Activated CD8-positive, alpha-beta T cell treated with anti-CD3 and anti-CD28 coated beads, Interleukin-2, amount 10 ng/mL, durations not matched to agents 7 days and 5 days (primary cell): ENCODE measurements at places on chromosomes 12 and 14. TPM values are rescaled to one million over a fixed set of nuclear protein-coding genes. Genes with fewer than 3 reads are reported as not detected.

Gene PRR4
- 2.9 TPM for total RNA-seq

Gene FITM1
- 1.4 TPM for total RNA-seq

Gene CDKN1B
- total RNA-seq = 96.7 TPM

Gene PRB2
- not detected for total RNA-seq

Gene PGF
- 0.21 TPM for total RNA-seq

Gene NTN4
- not detected for total RNA-seq

Gene MUCL1
- total RNA-seq = not detected

GRCh38 chr12:41264281-41264680 lies 76.2 kb downstream of the PDZRN4 start:
- no peaks in the 10 kb centered on the region for H3K36me3 ChIP-seq
- no peak for DNase-seq
- H3K4me3 ChIP-seq = no peak overlapping the region
- no peak overlapping the region for H3K27ac ChIP-seq

- H3K4me3 ChIP-seq = no peak overlapping the region
- H3K27ac ChIP-seq = no peak overlapping the region
- DNase-seq = no peak
- peaks cover 6% of the 10 kb centered on the region for H3K36me3 ChIP-seq
- no peaks in the 10 kb centered on the region for H3K27me3 ChIP-seq
- peaks cover 19% of the 10 kb centered on the region for H3K4me1 ChIP-seq
Observed at GRCh38 chr14:72801836-72802587, 91.9 kb downstream of the DPF3 start.

- no peak overlapping the region for H3K4me3 ChIP-seq
- H3K4me1 ChIP-seq = peaks cover 17% of the 10 kb centered on the region
- no peak for DNase-seq
- H3K27ac ChIP-seq = no peak overlapping the region
Observed at GRCh38 chr12:56014205-56014604, 6.6 kb upstream of the IKZF4 start.

GRCh38 chr14:44657696-44658388 lies 150.8 kb upstream of the FSCB start:
- H3K27ac ChIP-seq = no peak overlapping the region
- H3K27me3 ChIP-seq = no peaks in the 10 kb centered on the region
- H3K36me3 ChIP-seq = no peaks in the 10 kb centered on the region
- DNase-seq = no peak

DNA sequence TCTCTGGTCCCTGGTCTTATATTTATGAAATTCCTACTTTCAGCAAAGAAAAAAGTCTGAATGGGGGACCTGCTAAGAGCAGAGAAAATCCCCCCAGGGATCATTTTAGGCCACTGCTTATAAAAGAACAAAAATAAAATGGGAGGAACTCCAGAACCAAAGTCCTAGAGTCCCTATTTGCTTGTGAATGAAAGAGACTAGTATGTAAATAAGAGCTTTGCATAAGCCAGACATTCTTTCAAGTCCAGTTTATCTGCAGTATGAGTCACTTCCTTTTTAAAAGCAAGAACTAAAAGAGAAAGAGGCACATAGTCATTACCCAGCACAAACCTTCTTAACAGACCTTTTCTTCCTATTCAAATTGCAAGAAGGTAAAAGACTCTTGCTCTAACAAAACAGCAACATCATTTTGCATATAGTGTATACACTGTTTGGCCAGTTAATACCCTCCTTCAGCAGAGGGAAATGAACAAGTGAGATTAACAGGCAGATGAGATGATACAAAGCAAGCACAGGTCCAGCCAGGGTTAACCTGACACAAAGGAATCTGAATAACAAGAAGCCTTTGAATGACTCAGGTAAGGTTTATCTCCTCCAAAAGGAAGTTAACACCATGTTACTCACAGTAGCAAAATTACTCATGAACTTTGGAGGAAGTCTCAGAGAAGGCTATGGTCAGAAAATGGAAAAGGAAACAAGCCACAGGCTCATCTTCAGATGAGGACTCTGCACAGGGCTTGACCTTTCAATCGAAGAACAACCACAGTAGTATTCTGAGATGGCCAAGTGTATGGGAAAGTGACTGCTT lies 87.3 kb downstream of the PHLDA1 start:
- peak overlapping the region; percentile 97 for H3K27ac ChIP-seq
- peaks cover 3% of the 10 kb centered on the region for H3K36me3 ChIP-seq
- peak; percentile 31 for DNase-seq
- peak overlapping the region; percentile 61 for H3K4me3 ChIP-seq

GRCh38 chr14:22448035-22448904 lies 140.8 kb downstream of the DAD1 start:
- H3K27me3 ChIP-seq = no peaks in the 10 kb centered on the region
- no peak overlapping the region for H3K27ac ChIP-seq
- H3K4me1 ChIP-seq = no peaks in the 10 kb centered on the region
- DNase-seq = no peak
- no peak overlapping the region for H3K4me3 ChIP-seq
- no peaks in the 10 kb centered on the region for H3K36me3 ChIP-seq

DNA sequence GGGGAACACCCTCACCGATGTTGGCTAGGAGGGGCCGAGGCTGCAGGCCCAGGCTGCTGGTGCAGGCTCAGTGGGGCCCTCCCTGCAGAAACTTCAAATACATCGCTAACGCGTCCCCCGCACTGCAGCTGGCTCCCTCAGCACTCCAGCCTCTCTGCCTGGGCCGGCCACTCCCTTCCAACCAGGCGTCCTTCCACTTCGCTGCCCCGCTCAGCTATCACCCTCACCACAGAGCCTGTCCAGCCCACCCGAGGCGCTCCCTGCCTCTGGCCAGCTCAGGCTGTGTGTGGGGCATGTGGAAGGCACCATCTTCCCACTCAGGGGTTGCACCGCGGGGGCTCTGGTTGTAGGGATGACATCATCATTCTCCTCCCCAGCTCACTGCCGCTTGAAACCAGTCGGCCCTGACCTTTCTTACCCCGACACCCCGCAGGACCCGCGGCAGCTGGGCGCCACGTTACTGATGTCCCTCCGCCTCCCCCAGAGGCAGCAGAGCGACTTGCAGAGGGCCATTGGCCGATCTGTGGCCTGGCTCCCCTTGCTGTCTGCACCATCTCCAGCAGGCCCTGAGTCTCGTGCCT lies 199.9 kb upstream of the RTL1 start:
- H3K36me3 ChIP-seq = no peaks in the 10 kb centered on the region
- peak; percentile 14 for DNase-seq
- no peak overlapping the region for H3K4me3 ChIP-seq
- H3K27ac ChIP-seq = no peak overlapping the region
- peaks cover 4% of the 10 kb centered on the region for H3K27me3 ChIP-seq

- H3K36me3 ChIP-seq = no peaks in the 10 kb centered on the region
- no peak overlapping the region for H3K4me3 ChIP-seq
- no peak overlapping the region for H3K27ac ChIP-seq
- peaks cover 9% of the 10 kb centered on the region for H3K27me3 ChIP-seq
Observed at GRCh38 chr12:5034603-5035002, 9.1 kb upstream of the KCNA5 start.

DNA sequence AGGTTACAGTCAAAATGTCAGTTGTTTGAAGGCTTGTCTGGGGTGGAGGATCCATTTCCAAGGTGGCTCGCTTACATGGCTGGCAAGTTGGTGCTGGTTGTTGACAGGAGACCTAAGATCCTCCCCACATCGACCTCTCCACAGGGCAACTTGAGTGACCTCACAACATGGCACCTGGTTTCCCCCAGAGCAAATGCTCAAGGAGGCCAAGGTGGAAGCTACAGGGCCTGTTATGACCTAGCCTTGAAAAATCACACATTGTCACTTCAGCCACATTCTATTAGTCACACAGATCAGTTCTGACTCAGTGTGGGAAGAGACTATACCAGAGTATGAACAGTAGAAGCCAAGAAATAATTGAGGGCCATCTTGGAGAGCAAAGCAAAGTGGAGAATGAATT lies 11.3 kb upstream of the GNG2 start:
- DNase-seq = peak; percentile 45
- H3K36me3 ChIP-seq = peaks cover 33% of the 10 kb centered on the region
- H3K27ac ChIP-seq = peak overlapping the region; percentile 98
- peaks cover 80% of the 10 kb centered on the region for H3K4me1 ChIP-seq

DNA sequence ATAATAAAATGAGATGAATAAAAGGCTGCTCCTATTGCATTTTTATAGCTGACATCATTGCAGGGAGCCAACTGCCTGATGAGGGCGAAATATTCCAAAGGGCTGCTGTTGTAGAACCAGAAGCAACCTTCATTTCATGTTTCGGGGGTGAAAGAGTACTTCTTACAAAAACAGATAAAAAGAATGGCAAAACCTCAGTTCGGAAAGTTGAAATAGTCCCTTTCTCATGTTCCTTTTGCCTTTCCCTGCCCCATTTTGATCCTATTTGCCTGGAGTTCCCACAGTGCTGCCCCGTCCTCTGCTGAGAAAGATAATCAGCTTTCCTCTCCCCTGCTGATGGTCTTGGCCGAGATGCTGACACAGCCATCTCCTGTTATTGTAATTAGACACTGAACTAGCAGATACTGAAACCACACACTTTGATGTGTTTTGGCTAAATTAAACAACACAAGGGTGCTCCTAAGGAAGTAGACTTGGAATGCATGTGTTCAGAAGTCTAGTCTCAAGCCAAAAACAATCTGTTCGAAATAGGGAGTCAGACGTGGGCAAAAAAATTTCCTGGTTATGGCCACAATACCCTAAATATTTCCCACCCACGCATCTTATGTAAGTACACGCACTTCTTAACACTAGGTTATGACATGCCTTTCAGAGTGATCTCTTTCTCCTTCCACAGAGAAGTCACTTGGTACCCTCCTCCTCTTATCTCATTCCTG lies 117.2 kb downstream of the PPM1H start:
- H3K27me3 ChIP-seq = peaks cover 35% of the 10 kb centered on the region
- H3K4me3 ChIP-seq = no peak overlapping the region
- no peak for DNase-seq
- no peak overlapping the region for H3K27ac ChIP-seq
- H3K36me3 ChIP-seq = no peaks in the 10 kb centered on the region

GRCh38 chr14:94115631-94116030 lies 5.1 kb downstream of the IFI27 start:
- H3K27me3 ChIP-seq = peaks cover 3% of the 10 kb centered on the region
- H3K36me3 ChIP-seq = peaks cover 11% of the 10 kb centered on the region
- DNase-seq = no peak

GRCh38 chr12:82414926-82415325 lies 56.6 kb downstream of the METTL25 start:
- H3K27ac ChIP-seq = no peak overlapping the region
- H3K36me3 ChIP-seq = no peaks in the 10 kb centered on the region
- no peak overlapping the region for H3K4me3 ChIP-seq
- H3K27me3 ChIP-seq = no peaks in the 10 kb centered on the region
- H3K4me1 ChIP-seq = no peaks in the 10 kb centered on the region

DNA sequence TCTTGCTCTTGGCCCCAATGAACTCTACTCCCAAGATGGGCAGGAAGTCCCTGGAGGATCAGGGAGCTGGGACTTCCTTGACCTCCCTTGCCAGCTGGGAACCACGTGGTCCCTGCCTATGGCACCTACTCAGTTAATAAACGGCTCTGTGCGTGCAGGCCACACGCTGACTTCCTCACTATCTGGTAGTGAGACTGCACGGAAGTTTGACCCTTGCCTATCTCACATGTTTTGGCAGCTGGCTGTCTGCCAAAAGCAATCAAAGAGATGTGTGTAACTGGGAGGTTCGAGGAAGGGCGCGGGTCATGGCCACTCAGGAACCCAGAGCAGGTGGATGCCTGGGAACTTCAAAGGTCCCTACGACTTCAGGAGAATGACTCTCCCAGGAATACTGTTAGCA lies 57.9 kb downstream of the RFLNA start:
- H3K27me3 ChIP-seq = no peaks in the 10 kb centered on the region
- no peak overlapping the region for H3K4me3 ChIP-seq
- no peak for DNase-seq
- H3K27ac ChIP-seq = peak overlapping the region; percentile 57
